ENCODE measurements at places on chromosomes 2 and 18.

DNA sequence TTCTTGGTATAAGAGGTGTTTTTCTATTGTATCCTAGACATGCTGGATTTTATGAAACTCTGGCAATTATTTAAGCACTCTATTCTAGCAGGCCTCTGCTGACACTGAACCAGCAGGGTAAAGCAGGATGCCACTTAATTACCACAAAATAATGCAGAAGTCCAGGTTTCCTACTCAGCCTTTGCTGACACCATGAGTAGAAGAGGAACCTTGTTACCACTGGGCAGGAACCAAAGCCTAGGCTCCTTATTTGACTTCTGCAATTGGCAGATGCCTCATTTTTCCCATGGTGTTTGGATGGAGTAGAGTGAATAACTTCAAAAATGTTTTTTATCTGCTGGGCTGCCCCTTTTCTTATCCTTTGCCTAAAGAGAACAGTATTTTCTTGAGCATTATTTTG, 60.8 kb downstream of the THNSL2 start:
- no peak for DNase-seq

- no peak for DNase-seq
These were observed 99.7 kb downstream of the RBM43 start for GRCh38 chr2:151161821-151162551.

GRCh38 chr2:105517814-105518705, 119.2 kb upstream of the FHL2 start:
- no peak for DNase-seq

DNA sequence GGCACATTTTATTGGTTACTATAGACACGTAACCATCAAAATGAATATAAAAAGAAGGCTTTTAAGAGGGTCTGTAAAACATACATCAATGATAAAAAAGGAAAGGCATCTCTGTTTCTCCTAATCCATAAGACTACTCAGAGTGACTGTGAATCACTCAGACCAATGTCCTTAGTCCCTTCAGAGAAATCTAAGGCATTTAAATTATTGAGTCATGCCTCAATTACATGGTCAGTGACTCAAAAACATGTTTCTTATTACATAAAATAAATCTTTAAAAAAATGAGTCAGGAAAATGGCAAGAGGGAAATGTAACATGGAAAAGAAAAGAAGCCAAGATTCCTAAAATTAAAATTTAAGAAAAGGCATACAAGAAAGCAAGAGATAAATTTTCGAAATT, 146.6 kb downstream of the ERBB4 start:
- DNase-seq = no peak

GRCh38 chr18:34650121-34650545, 60.0 kb upstream of the DTNA start:
- no peak for DNase-seq

DNA sequence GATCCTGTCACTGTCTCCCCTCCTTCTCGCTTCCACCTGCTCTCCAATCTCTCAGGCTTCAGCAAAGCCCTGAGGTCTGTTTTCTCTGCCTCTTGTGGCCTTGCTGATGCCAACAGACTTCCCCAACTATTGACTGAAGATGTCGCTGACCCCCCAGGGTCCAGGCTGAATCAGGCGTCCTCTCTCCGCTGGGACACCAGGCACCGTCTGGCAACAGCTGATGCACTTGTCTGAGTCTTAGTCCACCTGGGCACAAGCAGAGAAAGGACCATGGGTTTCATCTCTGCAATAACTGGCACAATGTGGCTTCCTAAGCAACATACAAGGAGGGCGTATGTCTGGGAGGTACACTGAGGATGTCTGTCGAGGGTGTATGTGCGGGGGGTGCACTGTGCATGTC, 248.7 kb upstream of the MYT1L start:
- DNase-seq = no peak

GRCh38 chr2:73176205-73176880, 26.0 kb upstream of the NOTO start:
- no peak for DNase-seq

DNA sequence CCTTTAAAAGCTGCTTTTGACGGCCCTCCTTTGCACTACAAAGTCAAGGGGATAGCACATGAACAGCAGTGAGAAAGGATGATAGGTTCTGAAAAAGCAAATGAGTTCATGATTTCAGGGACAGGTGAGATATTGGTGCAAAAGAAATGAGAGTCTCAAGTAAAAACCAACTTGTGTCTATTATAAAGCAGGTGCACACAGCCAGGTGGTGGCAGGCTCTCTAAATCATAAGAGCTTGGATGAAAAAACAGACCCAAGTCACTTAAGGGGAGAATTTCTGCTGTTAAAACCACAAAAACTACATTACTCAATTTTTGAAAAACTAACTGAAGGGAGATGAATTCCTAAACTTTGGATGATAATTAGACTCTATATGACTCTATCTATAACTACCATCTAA, 201.5 kb downstream of the SP3 start:
- DNase-seq = no peak

GRCh38 chr2:233446606-233447305, 92.5 kb downstream of the DGKD start:
- no peak for DNase-seq

GRCh38 chr2:30404319-30405259, 42.5 kb upstream of the LCLAT1 start:
- no peak for DNase-seq

GRCh38 chr2:191701696-191702095, 23.8 kb downstream of the NABP1 start:
- no peak for DNase-seq

GRCh38 chr2:131413148-131413747, 49.3 kb upstream of the RAB6D start:
- no peak for DNase-seq

DNA sequence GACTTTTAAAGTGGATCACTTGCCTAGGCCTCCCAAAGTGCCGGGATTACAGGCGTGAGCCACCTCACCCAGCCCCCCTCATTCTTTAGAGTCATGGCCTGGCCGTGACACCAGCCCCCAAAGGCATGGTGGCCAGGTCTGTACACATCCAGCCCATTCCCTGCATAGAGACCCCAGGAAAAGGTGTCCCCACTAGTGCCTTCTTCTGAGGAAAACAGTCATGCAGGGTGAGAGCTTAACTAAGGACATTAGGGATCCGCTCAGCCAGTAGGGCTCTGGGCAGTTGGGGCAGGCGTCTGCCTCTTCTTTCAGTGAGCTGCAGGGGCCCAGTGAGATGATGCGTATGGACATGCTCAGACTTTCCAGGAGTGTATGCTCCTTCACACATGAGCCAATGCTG, 5.7 kb upstream of the AMER3 start:
- no peak for DNase-seq

- DNase-seq = no peak
These were observed 162.6 kb downstream of the ANKRD44 start for GRCh38 chr2:197147942-197148341.

DNA sequence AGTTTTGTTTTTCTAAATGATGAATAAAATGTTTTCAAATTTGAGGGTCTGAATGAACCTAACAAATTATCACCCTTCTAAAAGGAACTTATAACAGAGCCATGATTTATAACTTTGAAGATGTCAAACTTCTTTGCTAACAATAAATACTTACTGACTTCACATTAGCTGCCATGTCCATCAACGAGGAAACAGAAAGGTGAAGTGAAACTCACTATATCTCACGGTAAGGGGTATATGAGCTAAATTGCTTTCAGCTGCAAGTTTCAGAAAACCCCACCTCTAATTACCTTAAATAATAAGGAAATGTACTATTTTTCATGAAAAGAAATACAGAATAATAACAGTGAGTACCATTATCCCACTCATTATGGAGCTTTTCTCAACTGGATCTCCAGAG, 350.8 kb upstream of the NT5C1B start:
- no peak for DNase-seq

- DNase-seq = no peak
These were observed 210.6 kb upstream of the EPAS1 start for GRCh38 chr2:46086578-46087070.

DNA sequence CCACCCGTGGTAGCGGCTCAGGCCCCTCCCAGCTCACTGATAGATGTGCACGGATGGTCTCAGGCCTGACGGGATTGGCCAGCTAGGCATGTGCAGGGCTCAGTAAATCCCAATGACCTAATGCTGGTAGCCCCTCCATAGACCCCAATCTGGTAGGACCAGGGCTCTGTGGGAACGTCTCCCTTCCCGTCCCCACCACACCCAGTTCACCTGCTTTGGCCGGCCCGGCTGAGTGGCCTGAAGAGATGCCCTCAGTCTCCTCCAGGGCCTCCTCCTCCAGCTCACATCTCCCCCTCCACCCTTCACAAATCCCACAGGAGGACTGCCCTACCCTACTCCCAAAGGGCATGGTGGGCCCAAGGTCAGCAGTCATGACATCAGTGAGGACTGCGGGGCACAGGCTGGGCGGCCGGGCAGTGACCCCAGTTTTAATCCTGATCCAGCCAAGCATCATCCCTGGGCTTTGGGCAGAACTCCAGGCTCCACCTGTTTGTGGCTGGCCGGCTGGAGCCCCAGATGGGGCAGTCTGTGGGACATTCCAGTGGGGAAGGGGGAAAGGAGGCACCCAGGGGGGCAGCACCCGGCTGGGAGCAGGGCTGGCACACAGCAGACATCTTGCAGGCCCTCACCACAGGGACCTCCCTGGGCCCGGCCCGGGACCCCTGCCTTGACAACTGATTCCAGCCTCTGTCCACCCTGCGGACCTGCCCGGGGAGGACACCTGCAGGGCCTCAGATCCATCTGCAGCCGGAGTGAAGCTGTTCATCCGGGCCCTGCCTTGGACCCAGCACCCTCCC, 2.3 kb downstream of the KIF1A start:
- no peak for DNase-seq

DNA sequence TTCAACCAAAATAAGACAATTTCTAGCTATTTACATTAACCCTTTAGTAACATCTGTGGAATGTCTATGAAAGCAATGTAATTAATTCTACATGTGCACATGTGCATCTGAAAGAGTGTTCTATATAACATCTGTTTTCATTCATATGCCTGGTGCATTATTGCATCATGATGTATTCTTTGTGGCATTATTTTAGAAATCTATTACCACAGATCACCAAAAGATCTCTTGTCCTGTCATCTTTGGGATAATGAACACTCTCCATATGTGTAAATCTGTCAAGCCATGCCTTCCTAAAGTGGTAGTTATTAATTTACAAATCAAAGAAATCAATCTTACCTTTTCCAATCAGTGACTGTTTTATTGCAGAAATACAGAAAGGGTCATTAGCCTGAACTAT, 86.9 kb downstream of the TRIB2 start:
- no peak for DNase-seq

GRCh38 chr2:196337208-196337953, 166.0 kb upstream of the STK17B start:
- DNase-seq = no peak

DNA sequence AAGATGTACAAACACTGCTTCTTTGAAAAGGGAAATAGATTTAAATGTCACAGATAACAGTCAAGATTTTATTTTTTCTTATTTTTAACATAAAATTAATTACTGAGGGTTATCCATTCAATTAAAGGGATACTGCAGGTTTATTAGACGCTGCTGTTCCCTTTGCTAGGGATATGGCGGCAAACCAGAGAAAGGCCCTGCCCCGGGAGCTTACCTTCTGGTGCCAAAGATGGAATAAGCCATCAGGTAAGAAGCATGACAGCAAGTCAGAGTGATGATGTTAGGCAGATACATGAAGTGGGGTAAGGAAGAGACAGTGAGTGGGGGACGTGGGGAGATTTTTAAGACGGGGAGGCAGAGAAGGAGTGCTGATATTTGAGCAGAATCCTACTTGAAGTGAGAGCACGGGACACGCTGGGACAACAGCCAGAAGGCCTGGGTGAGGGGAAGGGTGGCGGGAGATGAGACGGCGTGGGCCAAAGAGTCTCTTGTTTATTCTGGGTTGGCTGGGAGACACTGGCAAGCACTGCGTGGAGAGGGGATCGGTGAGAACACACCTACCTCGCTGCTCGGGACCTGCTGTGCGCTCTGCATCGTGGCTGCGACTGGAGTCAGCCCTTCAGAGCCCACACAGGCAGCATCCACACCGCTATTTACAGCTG, 250.5 kb upstream of the TMEM200C start:
- DNase-seq = no peak

GRCh38 chr2:222952204-222952603, 91.4 kb downstream of the ACSL3 start:
- no peak for DNase-seq

DNA sequence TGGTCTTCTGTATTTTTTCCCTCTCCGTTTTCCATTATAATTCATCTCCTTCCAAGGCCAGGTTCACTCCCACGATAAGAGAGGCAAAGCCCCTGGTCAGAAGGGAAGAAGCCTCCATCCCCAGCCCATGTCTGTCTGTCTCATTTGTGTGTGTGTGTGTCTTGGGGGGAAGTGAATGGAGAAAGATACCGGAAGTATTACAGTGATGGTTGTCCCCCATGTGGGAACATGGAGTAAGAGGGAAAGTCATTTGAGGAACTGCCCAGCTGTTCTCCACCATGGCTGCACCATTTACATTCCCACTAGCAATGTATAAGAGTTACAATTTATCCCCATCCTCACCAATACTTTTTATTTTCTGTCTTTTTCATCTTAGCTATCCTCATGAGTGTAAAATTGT, 113.6 kb upstream of the ATP8B1 start:
- DNase-seq = no peak

DNA sequence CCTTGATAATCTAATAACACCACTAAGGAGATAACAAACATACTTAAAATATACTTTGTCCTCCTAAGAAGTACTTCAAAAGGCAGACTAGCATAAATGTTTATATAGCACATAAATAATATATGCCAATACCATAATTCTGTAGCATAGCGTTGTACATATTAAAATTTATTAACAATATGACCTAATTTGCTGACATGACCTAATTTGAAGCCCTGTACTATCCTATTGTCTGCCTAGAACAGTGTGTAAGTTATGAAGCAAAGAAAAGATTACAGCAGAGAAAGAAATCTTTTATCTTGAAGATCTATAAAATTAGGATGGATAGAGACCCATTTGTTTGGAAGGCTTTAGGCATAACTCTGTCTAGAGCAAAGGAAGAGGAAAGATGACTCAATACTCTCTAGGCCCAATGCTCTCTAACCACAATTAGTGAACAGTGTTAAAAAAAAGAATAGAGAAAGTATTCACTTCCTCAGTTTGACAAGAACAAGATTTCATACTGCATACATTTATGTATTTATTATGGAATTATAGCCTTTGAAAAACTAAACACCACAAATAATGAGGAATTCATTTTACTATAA, 231.3 kb downstream of the ZRANB3 start:
- DNase-seq = no peak

GRCh38 chr2:109435066-109435690, 178.6 kb downstream of the SEPTIN10 start:
- no peak for DNase-seq

DNA sequence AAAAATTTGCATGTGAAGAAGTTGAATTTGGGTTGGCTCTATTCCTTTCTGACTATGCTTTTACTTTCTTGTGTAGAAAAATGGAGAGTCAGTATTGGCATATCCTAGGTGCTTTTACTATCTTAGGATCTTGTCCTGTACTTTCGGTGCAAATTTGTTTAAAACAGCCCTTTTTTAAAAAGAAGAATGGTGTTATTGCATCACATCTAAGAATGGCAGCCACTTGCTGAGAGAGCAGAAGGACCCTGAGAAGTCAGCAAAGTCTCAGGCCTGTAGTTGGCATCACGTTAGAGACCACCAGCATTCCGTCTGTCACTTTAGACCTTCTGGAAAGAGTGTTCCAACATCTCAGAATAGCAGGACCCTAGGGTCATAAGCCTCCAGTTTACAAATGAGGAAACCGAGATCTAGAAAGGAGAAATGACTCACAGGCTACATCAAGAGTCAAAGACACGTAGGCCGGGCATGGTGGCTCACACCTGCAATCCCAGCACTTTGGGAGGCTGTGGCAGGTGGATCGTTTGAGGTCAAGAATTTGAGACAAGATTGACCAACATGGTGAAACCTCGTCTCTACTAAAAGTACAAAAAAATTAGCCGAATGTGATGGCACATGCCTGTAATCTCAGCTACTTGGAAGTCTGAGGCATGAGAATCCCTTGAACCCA, 42.5 kb downstream of the SPATS2L start:
- no peak for DNase-seq

All from stimulated activated CD8-positive, alpha-beta memory T cell treated with anti-CD3 and anti-CD28 coated beads, Interleukin-15, amount 100 ng/mL, for 48 hours (primary cell).